ENCODE measurements at places on chromosomes 7 and 10.

DNA sequence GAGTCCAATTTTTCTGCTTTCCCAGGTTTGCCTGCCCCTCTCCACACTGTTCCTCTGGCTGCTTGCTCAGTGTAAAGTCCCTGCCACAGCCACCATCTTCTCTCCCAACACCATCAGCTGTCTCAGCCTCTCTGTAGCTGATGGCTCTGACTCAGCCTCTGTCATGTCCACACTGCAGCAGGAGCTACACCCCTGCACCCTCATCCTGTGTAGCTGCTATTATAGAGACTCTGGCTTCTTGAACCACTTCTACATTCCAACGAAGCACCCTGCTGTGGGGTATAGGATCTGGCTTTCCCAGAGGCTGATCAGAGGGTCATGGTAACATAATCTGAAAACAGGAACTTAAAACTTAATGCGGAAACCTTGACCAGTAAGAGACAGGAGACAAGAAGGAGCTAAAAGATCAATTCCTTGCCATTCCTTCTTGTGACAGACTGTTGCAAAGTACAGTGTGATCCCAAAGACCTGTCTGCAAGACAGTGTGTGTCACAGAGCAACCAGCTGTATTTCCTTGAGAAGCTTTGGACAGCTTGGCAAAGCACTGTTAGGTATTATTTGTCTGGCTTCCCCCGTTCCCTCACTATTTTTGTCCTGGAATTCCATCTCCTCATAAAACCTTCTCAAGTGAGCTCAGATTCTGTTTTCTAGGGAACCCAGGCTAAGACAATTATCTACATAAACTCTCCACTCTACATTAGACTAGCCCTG, 42.3 kb downstream of the NRCAM start:
- no peak for DNase-seq

GRCh38 chr10:111087331-111087756, 10.5 kb downstream of the ADRA2A start:
- no peak for DNase-seq

DNA sequence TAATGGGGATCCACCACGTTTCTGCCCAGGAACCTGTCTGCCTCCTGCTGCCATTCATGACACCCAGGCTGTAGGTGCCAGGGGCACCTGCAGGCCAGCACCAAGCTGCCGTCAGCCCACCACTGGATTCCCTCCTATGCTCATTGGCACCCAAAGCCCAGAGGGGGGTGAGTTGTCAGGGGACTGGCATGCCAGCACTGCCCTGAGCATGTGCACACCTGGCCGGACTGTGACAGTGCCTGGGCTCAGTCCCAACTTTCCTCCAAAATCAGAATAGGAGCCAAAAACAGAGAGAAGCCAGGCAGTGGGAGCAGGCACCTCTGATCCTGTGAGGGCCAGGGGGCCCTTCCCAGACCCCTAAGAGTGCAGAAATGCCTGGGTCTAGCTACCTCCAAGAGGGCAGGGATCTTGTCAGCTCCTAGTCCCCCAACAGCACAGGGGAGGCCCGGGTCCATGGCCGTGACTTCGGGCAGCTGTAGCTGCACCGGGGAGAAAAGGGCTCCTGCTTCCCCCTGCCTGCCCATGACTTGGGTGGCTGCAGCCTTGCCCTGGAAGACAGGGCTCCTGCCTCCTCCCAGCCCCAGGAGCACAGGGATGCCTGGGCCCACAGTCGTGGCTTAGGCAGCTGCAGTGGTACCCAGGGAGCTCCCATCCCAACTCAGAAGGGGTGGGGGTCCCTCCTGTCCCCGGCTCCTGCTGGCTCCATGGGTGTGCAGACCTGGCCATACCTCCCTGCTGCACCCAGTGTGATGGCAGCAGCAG, 249.8 kb upstream of the DKK1 start:
- DNase-seq = no peak

DNA sequence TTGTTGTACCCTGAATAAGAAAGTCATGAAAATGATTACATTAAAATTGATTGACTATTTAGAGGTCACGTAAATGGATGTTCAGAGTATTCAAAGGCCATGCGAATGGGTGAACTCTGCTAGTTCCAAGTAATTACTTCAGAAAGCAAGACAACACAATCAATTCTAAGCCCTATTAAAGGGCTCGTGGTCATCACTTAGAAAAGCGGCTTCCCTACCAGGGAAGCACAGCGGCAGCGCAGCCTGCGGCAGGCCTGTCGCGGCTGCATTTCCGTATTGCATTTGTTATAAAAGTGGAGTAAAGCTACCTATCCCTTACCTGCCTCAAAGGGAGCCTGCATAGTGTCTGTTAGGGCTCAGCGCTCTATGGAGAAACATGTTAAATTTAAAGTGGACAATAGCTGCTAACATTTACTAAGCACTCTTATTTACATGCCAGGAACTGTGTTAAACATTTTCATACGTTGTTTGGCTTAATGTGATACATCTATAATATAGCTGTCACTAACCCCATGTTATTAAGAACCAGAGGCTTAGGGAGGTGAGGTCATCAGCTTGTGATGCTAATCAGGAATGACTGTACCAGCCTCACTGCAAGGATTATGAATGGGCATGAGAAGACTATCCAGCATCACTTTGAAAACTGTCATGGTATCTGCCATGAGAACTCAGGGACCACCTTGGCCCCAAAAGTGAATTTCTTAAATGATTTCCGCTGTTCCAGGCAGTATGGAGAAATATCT, 187.5 kb downstream of the CELF2 start:
- DNase-seq = no peak

GRCh38 chr7:30934225-30934624, 22.6 kb downstream of the AQP1 start:
- DNase-seq = no peak

All from activated naive CD4-positive, alpha-beta T cell treated with Interleukin-2 at 50 U/mL for 16 hours (primary cell).